ENCODE measurements at places on chromosomes 1 and 21.

DNA sequence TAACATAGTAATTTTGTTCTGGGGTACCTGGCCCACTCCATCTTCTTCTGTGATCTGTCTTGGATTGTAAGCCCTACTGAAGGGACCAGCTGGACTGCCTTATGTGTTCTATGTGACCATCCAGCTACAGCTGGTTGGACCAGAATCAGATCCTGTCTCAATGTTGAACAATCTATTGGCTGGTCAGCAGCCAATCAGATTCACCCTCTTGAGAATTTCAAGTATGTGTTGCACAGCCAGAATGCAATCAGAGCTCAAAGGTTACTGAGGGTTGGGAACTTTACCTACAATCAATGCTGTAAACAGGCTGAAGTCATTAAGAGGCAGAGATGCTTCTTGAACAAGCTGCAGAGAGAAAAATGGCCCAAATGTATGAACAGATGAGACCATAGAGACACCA lies 61.9 kb downstream of the KCNC4 start:
- no peak for DNase-seq

DNA sequence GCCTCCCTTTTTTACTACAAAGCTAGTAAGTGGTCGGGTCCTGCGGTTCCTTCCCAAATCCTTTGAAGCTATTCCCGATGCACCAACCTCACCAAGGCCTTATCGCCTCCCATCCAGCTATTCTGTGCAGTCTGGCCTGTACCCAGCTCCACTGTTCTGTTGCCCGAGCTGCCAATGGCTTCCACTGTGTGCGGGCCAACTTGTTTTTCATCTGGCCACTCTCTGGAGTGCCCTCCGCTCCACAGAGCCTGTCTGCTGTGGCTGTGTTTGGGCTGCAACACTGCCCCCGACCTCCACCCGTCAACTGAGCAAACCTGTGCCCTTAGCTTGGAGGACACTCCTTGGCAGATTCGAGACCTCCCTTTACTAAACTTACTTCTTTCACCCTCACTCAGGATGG lies 125.0 kb downstream of the KIAA0319L start:
- no peak for DNase-seq

GRCh38 chr1:172338295-172338735 lies 82.2 kb upstream of the C1orf105 start:
- no peak for DNase-seq

DNA sequence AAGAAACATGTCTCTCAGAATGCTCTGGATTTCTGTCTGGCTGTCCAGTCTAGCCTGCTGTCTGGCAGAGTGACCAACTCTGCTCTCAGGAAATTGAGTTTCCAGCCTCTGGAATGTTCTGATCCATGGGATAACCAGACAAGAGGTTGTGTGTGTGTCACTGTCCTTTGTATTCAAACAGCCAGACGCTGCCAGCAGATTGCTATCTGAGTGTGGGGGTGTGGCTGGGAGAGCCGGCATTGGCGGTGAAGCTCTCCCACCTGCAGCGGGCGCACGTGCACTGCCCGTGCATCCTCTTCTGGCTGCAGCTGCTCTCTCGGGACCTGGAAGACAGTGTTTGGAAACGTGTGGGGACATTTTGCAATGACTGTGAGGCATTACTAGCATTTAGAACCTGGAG lies 26.1 kb downstream of the PKP1 start:
- no peak for DNase-seq

GRCh38 chr1:942864-943533 lies 16.1 kb downstream of the NOC2L start:
- no peak for DNase-seq
